ENCODE measurements at places on chromosomes 2 and 18.

DNA sequence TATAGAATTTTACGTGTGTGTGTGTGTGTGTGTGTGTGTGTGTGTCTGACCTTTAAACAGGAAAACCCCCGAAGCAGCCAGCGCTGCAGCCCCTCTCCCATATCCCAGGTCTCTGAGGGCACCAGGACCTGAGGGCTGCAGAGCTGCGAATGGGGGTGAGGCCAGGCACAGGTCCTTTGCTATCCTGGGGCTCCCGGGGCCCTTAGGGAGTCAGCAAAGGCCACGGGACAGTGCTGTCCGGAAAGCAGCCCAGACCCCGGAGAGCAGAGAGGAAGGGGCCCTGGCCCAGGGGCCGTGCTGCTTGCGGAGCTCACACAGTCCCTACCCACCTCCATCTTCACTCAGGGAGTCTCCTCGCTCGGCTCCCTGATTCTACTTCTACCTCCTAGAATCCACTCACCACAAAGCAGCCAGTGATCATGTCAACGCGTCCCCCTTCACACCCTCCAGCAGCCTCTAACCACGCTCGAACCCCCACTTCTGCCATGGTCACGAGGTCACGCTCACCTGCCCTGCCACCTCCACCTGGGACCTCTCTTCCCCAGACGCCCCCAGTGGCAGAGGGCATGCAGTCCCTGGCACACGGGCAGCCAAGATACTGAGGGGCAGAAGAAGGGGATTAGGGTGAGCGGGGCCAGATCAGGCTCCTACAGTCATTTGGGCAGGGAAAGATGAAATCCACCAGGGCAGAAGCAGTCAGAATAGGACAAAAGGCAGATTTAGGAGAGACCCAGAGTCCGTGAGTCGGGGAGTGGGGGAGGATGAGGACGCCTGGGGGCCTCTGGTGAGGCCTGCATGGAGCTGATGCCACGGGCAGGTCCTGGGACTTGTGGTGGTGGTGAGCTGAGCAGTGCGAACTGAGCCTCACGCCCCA is 86.7 kb downstream of the USP40 start:
- no peak for DNase-seq

DNA sequence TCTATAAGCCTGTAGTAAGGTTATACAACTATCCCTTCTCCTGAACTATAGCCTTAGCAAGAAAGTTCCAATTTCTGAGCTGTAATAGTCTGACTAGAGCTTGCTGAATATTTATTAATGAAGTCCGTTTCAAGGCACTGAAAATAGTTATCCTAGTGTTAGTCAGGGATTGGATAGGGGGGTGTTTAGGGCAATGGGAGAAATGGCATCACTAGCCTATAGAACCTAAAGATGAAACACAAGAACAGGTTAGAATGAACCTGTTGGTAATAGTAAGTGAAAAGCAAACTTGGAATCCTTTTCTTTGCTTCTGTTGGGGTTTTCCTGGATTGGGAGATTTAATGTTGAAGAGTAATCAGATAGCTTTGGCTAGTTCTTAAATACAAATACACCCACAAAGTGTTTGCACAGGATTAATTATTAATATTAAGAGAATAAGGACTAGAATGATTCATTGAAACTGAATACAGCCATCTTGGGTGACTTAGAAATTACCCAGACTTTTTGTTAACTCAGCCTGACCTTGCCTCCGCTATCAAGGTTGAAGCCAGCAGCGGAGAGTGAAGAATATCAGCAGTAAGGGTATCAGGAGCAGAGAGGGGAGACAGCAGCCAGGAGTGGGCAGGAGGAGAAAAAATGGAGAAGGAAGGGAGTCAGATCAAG is 14.4 kb downstream of the CCNT2 start:
- DNase-seq: no peak

GRCh38 chr18:61699397-61700110 is 193.3 kb downstream of the RNF152 start:
- DNase-seq: no peak

DNA sequence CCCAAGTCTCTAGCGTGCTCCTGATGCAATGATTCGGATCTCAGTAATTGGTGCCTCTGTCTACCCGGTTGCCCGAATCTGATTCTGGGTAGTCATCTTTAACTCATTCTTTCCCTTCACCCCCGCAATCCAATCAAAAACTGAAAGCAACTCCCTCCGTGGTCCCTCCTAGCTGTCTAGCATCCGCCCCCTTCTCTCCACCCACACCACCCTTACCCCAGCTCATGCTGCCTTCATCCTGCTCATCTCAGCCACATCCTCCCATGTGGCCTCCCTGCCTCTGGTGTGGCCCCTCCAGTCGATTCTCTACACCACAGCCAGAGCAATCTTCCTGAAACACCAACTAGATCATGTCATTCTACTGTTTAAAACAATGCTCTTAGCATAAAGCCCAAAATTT is 62.3 kb downstream of the TTC32 start:
- no peak for DNase-seq

GRCh38 chr2:121239969-121240368 is 45.0 kb downstream of the TFCP2L1 start:
- DNase-seq: no peak

GRCh38 chr2:44730593-44730992 is 210.9 kb upstream of the SIX3 start:
- DNase-seq: no peak

DNA sequence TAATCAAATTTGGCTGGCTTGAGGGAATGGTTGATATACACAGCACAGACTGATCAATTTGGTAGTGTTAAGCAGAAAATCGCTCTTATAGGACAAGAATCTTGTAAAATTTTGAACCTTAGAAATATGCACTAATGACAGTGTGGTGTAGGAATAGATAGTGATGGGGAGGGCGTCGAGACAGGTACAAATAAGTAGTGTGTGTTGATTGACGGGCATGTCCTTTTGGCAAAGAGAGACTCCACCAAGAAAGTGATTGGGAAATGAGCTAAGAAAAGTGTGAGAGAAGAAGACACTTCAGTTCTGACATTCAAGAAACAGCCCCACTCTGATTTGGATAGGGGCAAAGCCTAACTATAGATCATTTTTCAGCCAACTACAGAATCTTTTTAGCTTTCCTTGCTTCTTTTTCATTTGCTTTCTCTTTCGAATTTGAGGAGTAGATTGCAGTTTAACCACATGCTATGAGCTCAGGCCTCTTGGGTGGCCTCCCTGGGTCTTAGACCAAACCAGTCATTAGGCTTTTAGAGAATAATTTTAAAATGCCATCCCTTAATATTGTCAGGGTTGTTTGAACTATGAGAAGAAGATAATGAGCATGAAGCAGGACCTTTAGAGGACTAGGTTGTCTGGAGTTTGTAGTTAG is 127.1 kb downstream of the CERS6 start:
- no peak for DNase-seq

GRCh38 chr18:78559584-78559983 is 420.0 kb upstream of the SALL3 start:
- DNase-seq: no peak

DNA sequence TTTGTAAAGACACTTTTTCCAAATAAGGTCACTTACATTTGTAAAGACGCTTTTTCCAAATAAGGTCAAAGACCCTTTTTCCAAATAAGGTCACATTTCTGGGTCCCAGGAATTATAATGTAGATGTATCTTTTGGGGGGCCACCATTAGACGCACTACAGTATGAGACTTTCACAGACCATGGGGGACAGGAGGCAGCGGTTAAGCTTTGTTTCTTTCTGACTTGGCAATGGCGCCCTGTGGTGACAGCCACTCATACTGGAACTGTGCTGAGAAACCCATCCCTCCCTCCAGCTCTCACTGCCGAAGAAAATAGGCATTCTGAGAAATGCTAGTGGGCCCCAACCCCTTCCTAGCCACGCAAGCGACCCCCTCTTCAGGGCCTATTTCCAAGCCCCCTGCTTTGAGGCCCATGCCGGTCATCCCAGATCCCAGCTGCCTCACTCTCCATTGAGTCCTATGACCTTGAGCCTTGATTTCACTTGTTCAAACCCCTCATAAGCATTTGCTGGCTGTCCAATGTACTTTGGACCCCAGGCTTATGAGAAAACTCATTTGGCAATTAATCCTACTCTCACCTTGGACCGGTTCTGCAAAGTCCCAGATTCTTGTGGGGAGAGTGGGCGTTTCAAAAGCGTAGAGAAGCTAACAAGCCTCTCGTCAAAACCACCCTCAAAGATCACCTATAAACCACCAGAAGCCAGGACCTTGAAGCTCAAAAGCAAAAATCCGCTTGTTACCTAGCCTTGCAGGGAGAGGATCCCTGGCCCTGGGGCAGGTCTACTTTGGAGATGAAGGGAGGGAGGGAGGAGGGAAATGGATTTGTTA is 11.3 kb upstream of the SPATA3 start:
- DNase-seq: no peak

DNA sequence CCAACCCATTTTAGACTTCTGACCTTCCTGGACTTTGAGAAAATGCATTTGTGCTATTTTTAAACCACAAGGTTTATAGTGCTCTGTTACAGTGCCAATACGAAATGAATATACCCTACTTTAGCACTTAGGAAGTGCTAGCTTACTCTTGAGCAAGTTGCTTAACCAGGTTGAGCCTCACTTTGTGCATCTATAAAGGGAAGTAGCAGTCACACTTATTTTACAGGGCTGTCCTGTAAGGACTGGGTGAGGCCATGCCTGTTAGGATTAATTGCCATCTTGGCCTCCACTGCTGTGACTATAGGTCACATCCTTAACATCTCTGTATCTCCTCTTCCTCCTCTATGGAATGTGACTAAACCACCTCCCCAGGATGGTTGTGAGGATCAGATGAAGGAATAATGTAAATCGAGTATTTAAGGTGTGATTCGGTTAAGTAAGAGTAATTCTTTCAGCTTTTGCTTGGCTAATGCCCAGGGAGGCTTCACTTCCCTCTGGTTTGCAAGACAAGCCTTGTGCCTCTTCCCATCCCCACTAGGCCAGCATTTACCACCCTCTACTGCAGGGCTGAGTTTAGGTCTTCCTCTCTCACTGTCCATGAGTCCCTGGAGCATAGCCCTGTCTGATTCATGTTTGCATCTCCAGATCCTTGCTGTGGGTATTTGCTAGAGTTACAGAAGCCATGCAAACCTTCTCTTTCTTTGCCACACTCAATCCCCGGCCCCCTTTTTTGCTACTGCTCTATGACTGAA is 341.2 kb downstream of the ZNF521 start:
- no peak for DNase-seq

DNA sequence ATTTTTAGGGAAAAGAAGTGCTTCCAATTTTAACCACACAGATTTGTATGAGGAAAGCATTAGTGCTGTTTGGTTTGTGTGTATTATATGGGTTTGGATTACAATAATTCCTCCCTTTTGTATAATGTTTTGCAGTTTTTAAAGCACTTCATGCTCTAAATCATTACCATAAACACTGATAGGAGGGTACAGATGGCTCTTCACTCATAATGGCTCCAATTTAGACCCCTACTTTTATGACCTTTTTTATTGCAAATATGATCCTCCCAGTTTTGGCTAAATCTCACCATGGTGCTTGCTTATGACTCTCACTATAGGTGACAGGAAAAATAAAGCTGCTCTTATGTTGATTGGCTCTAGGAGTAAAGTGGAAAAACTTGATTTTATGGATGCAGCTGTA is 23.8 kb upstream of the TMEM17 start:
- no peak for DNase-seq

- DNase-seq: no peak
Observed at GRCh38 chr2:218074031-218074430, 5.0 kb downstream of the RUFY4 start.

GRCh38 chr2:48482769-48483168 is 47.2 kb upstream of the STON1 start:
- DNase-seq: no peak

DNA sequence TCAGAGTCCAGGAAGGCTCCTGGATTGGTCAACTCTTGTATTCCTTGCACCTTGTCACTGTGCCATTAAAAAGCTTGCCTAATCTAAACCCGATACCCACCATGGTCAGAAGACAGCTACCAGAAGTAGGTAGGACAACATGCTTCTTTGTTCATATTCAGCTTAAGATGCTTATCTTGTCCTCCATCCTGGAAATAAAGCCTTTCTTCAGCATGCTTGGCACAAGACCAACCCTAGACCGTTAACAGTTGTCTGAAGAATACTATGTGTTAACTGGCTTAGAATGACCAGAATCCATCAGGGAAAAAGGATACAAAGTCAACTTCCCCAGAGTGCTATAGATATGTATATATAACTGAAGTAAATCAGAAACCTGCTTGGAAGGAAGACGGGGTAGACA is 193.9 kb downstream of the ZRANB3 start:
- DNase-seq: no peak

DNA sequence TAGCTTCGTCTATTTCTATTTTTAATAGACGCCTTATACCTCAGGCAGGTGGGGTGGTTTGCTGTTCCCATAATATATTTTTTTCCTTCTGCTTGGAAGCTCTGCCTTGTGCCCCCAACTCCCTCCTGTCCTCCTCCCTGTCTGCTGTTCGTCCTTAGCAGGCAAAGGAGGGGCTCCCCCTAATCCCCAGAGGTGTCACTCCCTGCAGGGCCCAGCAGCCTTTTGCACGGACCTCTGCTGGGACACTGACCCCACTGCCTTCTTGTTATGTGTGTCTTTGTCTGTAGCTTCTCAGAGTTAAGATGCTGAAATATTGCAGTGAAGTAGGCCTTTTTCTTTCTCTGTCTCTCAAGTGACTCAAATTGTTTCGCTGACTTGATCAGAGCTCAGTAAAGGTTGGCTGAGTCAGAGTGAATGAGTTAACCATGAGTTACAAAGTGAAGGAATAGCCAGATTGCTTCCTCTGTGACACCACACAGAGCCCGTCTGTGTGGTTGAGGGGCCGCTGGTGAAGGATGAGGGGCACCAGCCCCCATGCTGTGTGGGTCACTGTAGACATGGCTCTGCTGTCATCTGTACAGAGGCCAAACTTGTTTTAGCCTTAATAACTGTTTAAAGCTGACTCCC is 47.7 kb downstream of the PRKCE start:
- DNase-seq: no peak

GRCh38 chr2:31736695-31737454 is 156.1 kb upstream of the SRD5A2 start:
- DNase-seq: no peak

GRCh38 chr2:46257476-46257875 is 39.7 kb upstream of the EPAS1 start:
- no peak for DNase-seq

GRCh38 chr18:66872277-66872676 is 268.4 kb upstream of the CDH19 start:
- no peak for DNase-seq

DNA sequence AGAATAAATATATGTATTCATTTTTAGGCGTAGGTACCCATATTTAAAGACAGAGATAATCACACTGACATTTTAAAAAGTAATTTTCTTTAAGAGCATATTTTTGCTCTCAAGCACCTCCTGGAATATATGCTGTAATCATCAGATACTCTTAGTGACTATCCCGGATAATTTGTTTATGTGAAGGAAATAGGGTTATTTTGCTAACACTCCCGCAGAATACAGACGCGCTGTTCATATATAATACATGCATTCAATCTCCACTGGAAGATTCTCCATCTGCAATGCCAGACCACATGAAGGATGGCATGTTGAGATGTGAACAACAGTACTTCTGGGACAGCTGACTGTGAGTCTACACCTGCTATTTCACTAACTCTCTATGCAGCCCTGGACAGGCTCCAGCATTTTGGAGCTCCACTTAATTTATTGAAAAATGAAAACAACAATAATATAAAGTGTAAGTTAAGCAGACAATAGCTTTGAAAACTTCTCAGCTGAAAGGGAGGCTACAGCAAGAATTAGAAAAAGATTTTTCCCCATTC is 430.6 kb downstream of the TMX3 start:
- no peak for DNase-seq

GRCh38 chr2:55235724-55236538 is 3.4 kb downstream of the RPS27A start:
- no peak for DNase-seq

GRCh38 chr2:235672720-235673119 is 178.9 kb downstream of the AGAP1 start:
- no peak for DNase-seq

- no peak for DNase-seq
Observed at GRCh38 chr2:14544247-14544646, 88.3 kb upstream of the LRATD1 start.

Measured in amygdala (tissue), 56 donors.